ENCODE measurements at places on chromosomes 4 and X.
A peak's percentile ranks its signal among the peaks of the same experiment; 100 is the strongest.

GRCh38 chrX:2693113-2694002 lies 2.3 kb downstream of the CD99 start:
- no peak for DNase-seq

- no peak for DNase-seq
Observed at GRCh38 chr4:3689576-3690550, 76.3 kb upstream of the ADRA2C start.

DNA sequence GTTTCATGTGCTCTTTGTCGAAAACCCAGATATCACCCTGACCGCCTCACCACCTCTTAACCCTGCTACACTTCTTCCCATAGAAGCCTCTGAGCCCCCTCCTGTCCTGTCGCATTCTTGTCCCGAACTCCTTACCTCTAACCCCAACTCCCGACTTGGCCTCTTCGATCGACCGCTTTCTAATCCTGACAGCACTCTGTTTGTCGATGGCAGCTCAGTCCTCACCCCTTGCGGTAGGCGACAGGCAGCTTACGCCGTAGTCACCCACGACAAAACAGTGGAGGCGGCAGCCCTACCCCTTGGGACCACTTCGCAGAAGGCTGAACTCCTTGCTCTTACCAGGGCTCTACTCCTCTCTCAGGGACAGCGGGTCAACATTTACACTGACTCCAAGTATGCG lies 961.7 kb downstream of the RPA4 start:
- no peak for DNase-seq

DNA sequence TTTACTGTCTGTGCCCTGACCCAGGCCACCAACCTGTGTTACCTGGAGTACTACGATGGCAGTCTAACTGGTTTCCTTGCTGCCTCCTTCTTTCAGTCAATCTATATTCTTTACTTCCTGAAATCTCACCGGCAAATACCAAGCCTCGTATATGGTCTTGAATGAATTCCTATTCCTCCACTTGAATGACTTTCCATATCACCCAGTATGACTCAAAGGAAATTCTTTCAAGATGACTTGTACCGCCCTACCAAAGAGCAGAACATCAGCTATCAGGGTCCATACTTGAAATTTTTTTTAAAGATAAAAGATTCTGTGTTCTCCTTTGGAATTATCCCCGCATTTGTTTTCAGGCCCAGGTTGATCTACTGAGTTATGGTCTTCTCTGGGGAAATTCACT lies 378.0 kb downstream of the AFF2 start:
- no peak for DNase-seq

DNA sequence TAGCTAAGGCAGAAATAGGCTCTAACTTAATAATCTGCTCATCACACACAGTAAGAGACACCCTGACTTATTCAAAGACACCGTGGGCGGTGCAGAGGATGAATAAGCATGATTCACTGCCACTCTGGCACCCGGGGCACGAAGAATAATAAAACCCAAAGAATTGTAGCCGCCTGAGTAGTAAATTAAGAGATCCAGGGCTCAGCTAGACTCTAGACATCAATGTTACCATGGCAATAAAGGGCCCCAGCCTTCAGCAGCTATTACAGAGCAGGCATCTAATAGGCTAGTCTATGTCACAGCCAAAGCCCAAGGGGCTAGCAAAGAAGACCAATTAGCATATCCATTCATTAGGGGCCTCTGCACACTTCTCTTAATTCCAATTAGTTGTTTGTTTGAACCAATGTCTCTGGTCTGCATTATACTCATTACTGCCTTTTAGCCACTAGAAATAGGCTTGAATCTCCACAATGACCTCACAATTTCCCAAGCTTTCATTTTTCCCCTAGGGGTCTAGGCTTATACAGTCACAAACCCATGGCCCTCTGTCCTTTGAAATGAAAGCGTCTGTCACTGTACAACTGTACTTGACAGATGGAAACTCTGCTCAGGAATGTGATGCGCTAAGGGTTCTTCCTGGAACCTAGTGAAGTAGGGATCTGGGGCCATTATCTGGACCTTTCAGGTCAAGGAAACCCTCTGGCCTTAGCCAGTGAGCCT lies 3.0 kb upstream of the ATP1B4 start:
- peak; percentile 44 for DNase-seq

DNA sequence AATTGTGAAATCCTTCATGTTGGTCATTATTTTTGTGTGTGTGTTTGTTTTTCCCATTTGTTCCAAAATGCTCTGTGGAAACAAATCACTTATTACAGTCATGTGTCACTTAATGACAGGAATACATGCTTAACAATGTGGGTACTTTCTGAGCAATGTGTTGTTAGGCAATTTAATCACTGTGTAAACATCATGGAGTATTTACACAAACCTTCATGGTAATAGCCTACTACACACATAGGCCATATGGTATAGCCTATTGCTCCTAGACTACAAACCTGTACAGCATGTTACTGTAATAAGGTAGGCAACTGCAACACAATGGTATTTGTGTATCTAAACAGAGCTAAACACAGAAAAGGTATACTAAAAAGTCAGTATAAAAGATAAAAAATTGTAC lies 388.9 kb upstream of the PPP1R2C start:
- DNase-seq, result no peak

DNA sequence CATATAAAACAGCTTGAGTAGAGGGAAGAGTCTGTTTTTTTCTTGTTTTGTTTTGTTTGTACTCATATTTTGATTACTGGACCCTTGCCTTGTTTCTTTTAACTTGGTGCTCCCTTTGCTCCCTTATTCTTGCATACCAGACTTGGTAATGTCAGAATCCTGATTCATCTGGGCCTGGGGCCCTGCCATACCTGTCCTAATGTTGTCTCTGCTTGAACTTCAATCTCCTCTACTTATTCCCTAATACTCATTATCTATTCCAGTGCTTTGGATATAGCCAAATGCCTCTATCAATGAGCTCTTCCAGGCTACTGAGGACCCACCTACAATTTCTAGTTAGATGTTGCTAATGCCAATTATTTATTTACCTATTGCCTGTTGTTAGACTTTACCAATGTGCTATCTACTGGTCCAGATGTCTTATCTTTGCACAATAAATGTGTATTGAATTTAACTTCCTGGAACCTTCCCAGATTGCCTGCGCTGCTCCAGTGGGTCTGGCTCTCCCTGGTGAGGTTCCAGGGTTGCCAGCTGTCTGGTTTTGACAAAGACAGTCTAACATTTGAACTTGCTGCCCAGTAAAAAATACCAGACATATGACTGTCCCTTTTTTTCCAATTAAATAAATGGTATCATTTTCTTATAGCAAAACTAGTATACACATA lies 64.4 kb upstream of the ACSL4 start:
- no peak for DNase-seq

DNA sequence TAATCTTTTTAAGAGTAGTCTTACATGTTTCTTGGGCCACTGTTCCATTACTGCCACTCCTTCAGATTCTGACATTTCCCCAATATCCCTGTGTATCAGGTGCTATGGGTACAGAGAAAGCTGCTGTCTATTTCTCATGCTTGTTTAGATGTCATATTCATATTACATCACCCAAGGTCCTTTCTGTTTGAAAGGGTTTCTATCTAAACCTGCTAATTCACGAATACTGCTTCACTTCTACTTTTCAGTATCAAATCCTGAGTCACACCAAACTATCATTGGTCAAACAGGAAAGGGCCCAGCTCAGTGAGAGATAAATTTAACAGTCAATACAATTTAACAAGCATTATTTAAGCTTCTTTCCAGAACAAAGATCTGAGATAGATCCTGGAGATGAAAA lies 241.4 kb downstream of the UGT8 start:
- DNase-seq, result no peak

GRCh38 chr4:170872794-170873193 lies 783.0 kb upstream of the AADAT start:
- no peak for DNase-seq

DNA sequence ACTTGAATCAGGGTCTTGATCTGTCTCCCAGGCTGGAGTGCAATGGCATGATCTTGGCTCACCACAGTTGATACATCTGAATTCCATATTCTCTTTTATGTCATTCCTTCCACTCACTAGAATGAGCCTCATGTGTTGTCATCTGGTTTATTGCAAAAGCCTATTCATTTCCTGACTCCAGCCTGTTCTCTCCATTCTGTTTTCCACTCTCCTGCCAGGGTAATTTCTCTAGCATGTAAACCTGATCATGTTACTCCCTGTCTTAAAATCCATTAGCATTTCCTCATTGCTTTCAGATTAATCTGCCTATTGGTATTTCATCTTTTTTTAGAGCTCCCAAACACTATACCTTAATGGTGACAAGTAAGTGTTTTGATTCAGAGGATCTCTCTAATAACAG lies 4.3 kb upstream of the DDX60L start:
- DNase-seq, result no peak

GRCh38 chr4:106671716-106672115 lies 303.1 kb upstream of the GIMD1 start:
- no peak for DNase-seq

- DNase-seq, result no peak
Observed at GRCh38 chr4:140856621-140857062, 100.5 kb upstream of the TBC1D9 start.

DNA sequence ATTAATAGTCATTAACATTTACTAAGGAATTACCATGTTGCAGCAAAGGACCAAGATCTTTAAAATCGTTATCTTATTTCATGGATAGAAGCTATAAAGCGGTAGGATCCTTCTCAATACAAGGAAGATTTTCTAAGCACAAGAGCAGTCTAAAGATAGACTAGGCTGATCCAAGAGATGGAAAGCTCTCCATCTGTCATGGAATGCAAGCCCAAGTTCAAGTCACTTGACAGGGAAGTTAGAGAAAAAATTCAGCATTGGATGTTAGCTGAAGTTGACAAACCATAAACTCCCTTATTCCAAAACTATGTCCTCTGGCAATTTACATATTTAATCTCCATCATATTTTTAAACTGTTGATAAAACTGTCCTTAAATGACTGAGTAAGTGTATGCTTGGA lies 177.7 kb downstream of the LDB2 start:
- DNase-seq, result no peak

DNA sequence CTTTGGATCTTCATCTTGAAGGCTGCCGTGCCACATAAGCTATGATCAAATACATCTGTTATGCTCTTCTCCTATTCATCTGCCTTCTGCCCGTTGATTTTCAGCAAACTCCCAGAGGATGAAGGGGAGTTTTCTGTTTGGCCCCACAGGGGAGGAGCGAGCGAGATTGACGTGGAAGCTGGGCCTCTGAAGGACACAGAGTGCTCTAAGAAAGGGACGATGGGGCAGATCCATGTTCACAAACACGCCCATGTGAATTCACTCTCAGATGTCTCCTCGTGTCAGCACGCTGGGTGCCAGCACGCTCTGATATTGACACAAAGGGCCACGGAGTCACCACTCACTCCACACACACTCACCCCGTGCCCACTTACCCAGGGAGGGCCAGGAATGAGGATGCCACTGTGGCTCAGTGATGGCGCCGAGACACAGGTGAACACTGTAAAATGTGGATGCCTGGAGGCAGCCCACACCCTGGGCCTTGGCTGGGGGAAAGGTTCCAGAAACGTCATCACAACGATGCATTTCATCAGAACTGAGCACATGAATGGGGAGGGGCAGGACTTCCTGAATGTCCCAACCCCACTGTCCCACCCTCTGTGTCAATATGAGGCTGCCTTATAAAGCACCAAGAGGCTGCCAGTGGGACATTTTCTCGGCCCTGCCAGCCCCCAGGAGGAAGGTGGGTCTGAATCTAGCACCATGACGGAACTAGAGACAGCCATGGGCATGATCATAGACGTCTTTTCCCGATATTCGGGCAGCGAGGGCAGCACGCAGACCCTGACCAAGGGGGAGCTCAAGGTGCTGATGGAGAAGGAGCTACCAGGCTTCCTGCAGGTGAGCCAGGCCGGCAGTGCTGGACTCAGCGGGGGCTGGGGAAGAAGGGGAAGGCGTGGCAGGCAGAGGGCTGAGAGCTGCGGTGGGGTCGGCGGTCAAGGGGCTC lies at the start of gene S100P:
TSS of gene S100P (plus strand) at position 648 of the 946 bp plus-strand sequence. CDS start at position 703, 55 bp downstream.
- no peak for DNase-seq

- DNase-seq, result no peak
Observed at GRCh38 chr4:34148322-34148908, 2095.9 kb downstream of the ARAP2 start.

DNA sequence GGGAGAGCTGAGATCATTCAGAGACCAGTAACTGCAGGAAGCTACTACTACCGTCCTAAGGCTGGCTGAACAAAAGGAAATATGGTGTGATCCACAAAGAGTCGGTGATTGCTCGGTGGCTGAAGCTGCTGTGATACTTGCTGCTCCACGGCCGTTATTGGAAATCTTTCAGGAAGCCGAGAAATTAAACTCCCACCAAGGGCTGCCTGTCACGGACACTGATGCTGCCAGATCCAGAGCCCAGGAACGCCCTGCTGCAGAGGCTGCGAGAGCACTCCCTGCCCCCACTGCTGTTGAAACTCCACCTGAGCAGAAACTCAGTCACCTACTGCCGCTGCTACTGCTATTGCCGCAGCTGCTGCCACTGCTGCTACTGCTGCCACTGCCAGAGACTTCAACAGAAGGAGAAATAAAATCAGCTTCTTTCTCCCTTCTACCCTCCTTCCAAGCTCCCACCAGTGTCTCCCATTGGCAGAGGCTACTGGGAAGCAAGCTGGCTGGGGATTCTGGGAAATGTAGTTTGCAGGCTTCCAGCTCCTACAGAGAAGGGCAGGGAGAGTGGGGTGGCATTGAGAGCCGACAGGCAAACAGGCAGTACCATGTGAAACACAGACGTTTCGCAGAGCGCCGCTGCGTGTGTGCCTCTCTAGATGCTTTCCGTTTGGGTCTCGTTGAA lies 126.0 kb upstream of the ENPP6 start:
- peak; percentile 31 for DNase-seq

- DNase-seq, result no peak
Observed at GRCh38 chr4:110087070-110087708, 111.2 kb downstream of the ELOVL6 start.

DNA sequence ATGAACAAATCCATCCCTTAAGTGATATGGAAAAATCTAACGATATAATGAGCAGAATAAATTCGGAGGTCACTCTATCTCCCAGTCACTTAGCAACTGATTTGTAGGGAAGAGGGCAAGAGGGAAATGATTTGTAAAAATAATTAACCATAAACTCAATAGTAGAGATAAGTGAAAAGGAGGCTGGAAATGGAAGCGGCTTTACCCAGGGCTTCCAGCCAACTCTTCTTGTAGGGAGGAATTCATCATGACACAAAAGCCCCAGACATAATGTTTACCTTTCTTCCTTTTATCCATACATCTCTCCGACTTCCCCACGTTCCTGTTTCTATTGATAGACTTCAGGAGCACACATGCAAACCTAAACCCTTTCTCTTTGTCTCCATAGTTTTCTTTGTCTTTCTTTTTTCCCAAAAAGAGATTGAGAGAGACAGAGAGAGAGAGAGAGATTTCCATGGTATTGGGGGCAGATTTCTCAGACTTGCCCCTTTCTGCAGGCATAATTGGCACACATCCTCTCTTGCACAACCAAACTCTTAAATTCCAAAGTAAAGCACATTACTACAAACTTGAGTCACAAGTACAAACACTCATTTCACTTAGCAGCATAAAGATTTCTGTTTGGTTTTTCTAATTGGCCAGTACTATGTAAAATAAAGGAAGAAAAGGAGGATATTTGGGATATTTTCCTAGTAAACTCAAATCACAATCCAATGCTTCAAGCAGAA lies 140.9 kb downstream of the MAPK10 start:
- no peak for DNase-seq

All from stimulated activated CD4-positive, alpha-beta T cell treated with anti-CD3 and anti-CD28 coated beads, Interleukin-2, amount 100 ng/mL, for 48 hours (primary cell).